ENCODE measurements at places on chromosomes 7 and 10. TPM values are rescaled to one million over a fixed set of nuclear protein-coding genes. Genes with fewer than 3 reads are reported as not detected.

GRCh38 chr10:129909531-129910256 is 54.4 kb downstream of the EBF3 start:
- H3K4me3 ChIP-seq: no peak overlapping the region
- H3K27ac ChIP-seq: no peak overlapping the region
- no peaks in the 10 kb centered on the region for H3K36me3 ChIP-seq
- H3K27me3 ChIP-seq: no peaks in the 10 kb centered on the region
- DNase-seq: no peak

GRCh38 chr10:126392469-126392868 is 4.2 kb upstream of the ADAM12 start:
- H3K27me3 ChIP-seq: peaks cover 11% of the 10 kb centered on the region
- no peaks in the 10 kb centered on the region for H3K4me1 ChIP-seq
- H3K36me3 ChIP-seq: no peaks in the 10 kb centered on the region
- H3K27ac ChIP-seq: no peak overlapping the region
- no peak for DNase-seq

DNA sequence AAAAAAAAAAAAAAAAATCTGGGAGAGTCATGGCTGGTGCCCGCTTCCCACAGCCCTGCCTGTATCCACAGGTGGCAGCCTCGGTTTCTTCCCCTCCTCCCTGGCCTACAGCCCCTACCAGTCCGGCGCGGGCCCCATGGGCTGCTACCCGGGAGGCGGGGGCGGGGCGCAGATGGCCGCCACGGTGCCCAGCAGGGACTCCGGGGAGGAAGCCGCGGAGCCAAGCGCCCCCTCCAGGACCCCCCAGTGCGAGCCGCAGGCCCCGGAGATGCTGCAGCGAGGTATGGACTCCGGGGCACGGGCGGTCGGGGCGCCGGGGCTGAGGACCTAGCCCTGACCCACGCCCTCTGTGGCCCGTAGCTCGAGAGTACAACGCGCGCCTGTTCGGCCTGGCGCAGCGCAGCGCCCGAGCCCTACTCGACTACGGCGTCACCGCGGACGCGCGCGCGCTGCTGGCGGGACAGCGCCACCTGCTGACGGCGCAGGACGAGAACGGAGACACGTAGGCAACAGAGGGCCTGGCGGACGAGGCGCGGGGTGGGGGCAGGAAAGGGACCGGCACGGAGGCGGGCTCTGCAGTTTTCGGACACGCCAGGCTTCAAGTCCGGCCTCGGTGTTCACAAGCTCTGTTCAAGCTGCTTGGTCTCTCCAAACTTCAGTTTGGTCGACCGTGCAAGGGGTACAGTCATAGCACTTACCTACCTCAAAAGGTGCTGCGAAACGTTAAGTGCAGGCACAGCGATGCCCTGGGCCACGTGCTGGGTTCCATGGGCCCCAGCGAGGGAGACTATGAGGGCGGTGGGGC is 3.9 kb downstream of the NFKB2 start:
- peaks cover 53% of the 10 kb centered on the region for H3K4me1 ChIP-seq
- peak overlapping the region; percentile 94 for H3K4me3 ChIP-seq
- H3K36me3 ChIP-seq: peaks cover 77% of the 10 kb centered on the region

PNLIPRP2 gene
- total RNA-seq: not detected

- peak overlapping the region; percentile 97 for H3K27ac ChIP-seq
- H3K4me1 ChIP-seq: peaks cover 84% of the 10 kb centered on the region
- H3K4me3 ChIP-seq: no peak overlapping the region
These were observed 30.5 kb downstream of the OGDH start for GRCh38 chr7:44636926-44637325.

DLX6 gene
- total RNA-seq: not detected

GRCh38 chr10:79137826-79138225 is 69.1 kb downstream of the ZMIZ1 start:
- no peak overlapping the region for H3K27ac ChIP-seq
- peak overlapping the region; percentile 11 for H3K4me3 ChIP-seq
- no peaks in the 10 kb centered on the region for H3K36me3 ChIP-seq
- no peak for DNase-seq
- H3K27me3 ChIP-seq: peaks cover 16% of the 10 kb centered on the region

GRCh38 chr7:5758286-5758685 is 23.2 kb downstream of the RNF216 start:
- no peak overlapping the region for H3K27ac ChIP-seq
- no peaks in the 10 kb centered on the region for H3K27me3 ChIP-seq
- H3K36me3 ChIP-seq: peaks cover 48% of the 10 kb centered on the region
- H3K4me3 ChIP-seq: no peak overlapping the region

VWC2 gene
- not detected for total RNA-seq

DNA sequence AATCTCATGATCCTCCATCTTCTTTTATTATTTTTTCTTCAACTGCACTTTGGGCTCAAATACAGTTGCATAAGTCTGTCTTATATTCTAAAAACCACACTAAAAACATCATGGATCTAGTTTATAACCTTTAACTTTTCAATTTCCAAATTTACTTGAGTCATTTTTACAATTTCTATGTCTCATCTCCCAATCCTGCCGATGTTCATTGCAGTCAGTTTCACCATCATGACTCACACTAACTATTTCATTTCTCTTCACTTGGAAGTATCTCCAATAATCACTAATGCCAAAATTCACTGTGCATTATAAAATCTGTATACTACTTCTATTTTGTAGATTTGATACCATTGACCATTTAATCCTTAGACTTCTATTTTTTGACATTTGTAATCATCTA is 806.9 kb upstream of the SORCS1 start:
- no peaks in the 10 kb centered on the region for H3K36me3 ChIP-seq
- no peak overlapping the region for H3K4me3 ChIP-seq
- DNase-seq: no peak
- no peaks in the 10 kb centered on the region for H3K27me3 ChIP-seq
- no peaks in the 10 kb centered on the region for H3K4me1 ChIP-seq

DNA sequence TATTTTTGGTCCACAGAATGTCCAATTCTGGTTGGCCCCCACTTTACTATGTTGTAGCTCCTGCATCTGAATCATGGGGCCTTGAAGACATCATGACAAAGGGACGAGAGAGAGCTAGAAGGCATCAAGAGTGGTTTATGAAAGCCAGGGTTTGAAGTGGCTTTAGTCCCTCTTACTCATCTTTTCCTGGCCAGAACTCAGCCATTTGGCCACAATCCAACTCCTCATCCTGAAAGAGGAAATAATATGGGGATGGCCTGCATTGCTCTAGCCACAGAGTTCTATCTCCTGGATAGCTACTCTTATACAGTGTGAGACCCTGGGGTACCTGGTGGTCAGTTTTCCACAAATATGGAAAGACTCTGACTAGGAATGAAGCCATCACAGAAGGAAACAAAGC is 418.9 kb downstream of the XPNPEP1 start:
- H3K27ac ChIP-seq: no peak overlapping the region
- DNase-seq: no peak
- no peaks in the 10 kb centered on the region for H3K36me3 ChIP-seq
- no peaks in the 10 kb centered on the region for H3K4me1 ChIP-seq

- H3K27me3 ChIP-seq: peaks cover 10% of the 10 kb centered on the region
- H3K4me1 ChIP-seq: no peaks in the 10 kb centered on the region
- DNase-seq: no peak
- H3K36me3 ChIP-seq: no peaks in the 10 kb centered on the region
- H3K27ac ChIP-seq: no peak overlapping the region
- no peak overlapping the region for H3K4me3 ChIP-seq
These were observed 322.7 kb downstream of the RPS24 start for GRCh38 chr10:78356291-78356900.

- peaks cover 8% of the 10 kb centered on the region for H3K27me3 ChIP-seq
- no peak for DNase-seq
- no peak overlapping the region for H3K4me3 ChIP-seq
- H3K4me1 ChIP-seq: no peaks in the 10 kb centered on the region
- no peak overlapping the region for H3K27ac ChIP-seq
- no peaks in the 10 kb centered on the region for H3K36me3 ChIP-seq
These were observed 8.4 kb downstream of the PROSER2 start for GRCh38 chr10:11831520-11831951.
